Inflammatory macrophage treated with lipopolysaccharide for 1 hour (primary cell): ENCODE measurements at places on chromosomes 12 and 14.

DNA sequence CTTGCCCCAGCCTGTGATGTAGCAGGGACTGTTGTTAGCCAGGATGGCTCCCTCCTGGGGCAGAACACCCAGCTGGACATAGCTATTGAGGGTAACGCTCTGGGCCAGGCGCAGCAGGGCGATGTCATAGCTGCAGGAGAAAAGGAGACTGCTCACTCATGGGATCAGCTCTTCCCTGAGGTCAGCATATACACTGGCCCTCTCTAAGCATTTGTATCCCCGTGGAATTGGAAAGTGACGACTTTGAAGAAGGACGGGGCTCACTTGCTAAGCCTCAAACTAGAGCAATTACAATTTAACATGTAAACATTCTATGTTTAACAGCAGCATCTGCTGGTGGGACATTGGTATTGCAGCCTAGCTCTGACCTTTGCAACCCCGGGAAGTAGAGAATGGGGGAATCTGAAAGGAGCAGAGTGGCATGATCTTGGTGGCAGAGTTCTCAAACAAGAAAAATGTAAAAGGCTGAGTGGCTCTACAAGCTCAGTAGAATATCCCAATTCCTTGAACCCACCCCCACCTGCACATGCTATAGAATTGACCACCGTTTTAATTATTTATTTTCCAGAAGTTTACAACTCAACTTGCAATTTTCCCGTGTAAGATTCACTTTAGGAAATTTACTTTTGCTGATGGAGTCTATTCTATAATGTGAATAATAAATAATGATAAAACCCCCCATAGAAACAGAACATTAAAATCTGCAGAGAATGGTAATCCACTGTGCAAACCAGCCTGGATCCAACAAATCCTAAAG lies 5.0 kb downstream of the CELA1 start:
- peak; percentile 94 for DNase-seq

DNA sequence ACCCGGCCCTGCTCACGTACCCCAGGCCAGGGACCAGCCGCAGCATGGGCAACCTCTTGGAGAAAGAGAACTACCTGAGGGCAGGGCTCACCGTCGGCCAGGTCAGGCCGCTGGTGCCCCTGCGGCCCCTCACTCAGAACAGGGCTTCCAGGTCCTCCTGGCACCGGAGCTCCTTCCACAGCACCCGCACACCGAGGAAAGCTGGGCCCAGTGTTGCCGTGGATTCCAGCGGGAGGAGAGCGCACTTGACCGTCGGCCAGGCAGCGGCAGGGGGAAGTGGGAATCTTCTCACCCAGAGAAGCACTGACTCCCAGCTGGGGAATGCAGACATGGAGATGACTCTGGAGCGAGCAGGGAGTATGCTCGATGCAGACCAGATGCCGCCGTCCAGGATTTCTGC lies 7.9 kb upstream of the VAMP1 start:
- DNase-seq, result no peak

DNA sequence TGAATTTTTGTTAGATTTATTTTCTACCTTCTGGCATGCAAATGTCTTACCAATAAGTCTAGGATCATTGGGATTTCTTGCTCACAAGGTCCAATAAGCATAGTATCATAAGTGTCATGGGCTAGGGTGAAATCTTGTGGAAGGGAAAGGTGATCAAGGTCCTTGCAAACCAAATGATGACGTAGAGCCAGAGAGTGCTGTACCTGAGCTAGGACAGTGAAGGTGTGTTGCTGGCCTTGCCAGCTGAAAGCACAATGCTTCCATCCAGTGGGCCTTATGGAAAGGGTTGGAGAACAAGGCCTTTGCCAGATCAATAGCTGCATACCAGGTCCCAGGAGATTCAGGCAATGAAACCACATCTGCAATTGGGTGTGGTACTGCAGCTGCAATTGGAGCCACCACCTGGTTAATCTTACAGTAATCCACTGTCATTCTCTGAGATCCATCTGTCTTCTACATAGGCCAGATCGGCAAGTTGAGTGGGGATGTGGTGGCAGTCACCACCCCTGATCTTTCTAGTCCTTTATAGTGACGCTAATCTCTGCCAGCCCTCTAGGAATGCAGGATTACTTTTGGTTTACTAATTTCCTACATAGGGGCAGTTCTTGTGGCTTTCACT lies 208.9 kb upstream of the MYL2 start:
- no peak for DNase-seq

DNA sequence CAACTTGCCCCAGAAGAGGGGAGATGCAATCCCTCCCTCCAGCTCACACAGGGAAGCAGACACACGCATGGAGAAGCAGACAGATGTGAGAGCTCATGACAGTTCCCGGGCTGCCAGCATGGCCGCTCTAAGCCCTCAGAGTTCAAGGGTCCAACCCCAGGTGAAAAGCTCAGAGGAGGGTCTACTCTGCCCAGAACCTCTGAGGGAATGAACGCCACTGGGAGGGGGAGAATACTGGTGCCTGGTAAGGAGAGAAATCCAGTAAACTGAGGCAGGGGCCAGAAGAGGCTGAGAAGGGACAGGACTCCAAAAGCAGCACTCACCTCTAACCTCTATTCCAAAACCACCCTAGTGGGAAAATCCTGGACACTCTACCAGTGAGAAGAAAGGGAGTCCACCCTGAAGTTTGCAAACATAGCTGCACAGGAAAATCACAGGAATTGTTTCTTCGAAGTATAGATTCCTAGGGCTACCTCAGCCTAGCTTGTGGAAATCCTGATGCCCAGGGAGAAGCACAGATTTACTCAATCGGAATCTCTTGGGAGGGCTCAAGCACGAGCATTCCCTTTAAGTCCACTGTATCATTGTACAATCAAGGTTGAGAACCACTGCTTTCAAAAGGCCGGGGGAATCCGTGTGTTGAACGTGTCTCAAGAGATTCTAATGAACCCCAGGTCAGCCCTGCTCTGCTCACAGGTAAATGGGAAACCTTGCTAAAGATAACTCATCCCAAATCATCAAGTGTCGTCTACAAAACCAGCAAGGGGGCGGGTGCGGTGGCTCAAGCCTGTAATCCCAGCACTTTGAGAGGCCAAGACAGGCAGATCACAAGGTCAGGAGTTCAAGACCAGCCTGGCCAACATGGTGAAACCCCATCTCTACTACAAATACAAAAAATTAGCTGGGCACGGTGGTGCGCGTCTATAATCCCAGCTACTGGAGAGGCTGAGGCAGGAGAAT lies 34.3 kb upstream of the PLEKHG6 start:
- DNase-seq, result no peak

- no peak for DNase-seq
Measured at GRCh38 chr12:114750917-114751316, 66.9 kb upstream of the TBX3 start.

GRCh38 chr12:121550974-121551634 lies 29.7 kb downstream of the KDM2B start:
- no peak for DNase-seq

- DNase-seq, result no peak
Measured at GRCh38 chr12:97047361-97047760, 140.3 kb downstream of the NEDD1 start.

DNA sequence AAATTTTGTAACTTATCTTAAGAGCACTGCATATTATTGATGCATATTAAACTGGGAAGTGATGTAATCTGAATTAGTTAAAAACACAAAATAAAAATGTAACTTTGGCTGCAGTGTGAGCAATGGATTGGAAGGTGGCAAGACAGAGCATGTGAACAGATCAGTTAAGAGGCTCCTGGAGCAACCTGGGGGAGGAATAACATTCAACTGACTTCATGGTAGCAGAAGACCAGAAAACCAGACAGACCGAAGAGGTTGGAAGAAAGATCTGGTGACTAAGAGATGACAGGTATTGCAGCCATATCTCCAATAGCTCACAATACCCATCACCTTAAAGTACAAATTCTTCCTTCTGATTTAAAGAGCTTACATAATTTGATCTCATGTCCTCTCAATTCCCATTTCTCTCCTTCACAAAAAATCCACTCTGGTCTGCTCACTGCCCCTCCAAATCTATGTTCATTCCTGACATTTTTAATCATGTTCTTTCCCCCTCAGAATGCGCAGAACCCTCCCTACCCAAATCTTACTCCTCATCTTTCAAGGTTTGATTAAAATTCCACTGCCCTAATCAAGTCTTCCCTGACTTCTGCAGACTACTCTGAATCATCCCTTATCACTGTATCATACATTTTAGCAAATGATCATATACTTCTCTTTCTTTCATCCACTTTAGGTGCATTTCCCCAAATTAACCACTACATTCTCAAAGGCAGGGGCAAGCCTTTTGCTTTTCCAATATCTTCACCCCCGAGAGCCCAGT lies 51.5 kb downstream of the DUSP16 start:
- no peak for DNase-seq

DNA sequence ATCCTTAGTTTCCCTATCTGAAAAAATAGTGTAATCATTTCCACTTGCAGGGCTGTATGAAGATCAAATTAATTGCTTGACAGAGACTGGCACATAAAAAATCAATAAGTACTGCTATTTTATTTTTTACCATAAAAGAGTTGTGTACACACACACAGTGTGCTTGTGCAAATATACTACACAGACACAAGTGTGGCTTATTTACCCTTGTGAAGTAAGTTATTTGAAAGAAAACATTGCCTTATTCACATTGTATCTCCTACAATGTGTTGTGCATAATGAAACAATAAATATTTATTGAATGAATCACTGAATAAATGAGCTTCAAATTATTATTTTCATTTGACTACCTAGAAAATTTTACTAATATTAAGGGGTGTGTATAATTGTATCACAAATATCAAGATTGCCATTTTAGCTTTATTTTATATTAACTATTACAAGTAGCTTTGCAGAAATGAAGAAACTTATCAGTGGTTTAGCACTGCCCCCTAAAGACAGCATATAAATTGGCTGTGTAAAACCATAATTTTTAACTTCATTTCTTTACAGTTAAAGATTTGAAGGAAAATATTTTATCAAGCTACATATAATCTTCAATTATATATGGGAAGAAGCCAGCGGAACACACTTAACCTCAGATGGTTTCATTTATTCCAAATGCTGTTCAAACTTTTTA lies 11.3 kb downstream of the GARIN6 start:
- DNase-seq, result no peak

GRCh38 chr14:99673305-99674063 lies 10.6 kb upstream of the CYP46A1 start:
- no peak for DNase-seq

- DNase-seq, result no peak
Measured at GRCh38 chr12:111033281-111034082, 113.1 kb upstream of the MYL2 start.

GRCh38 chr14:58870961-58871360 lies 233.2 kb downstream of the DACT1 start:
- DNase-seq, result no peak

DNA sequence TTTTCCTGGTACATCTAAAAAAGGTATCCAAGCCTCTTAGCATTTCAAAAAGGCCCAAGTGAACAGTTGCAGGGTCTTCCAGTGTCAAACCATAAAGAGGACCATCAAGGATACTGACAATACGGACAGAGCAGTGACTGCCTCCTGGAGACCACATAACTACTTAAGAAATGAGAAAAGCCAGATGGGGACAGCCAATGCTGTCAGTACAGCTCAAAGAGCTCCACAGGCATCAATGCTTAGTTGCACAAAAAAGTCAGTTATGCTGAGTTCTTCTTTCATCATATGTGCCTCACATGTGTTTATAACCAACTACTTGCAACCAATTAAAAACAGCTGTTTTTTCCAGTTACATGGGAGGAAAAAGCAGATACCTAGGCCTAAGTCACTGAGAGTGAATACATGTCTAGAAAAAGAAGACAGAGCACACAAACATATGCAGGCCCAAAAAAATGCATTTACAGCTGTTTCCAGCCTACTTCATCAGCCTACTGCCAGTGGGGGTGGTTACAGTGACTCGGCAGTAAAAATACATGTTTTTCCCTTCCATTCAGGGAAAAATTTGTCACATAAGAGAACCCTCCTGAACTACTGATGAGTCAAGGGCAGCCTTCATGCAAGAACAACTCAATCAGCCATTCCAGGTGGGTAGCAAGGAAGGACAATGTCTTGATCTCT lies 84.0 kb downstream of the DCAF5 start:
- no peak for DNase-seq

GRCh38 chr12:2834581-2835491 lies at the start of gene NRIP2:
NRIP2 (minus strand) TSS chr12:2835035; CDS start chr12:2834983, 52 bp downstream.
- no peak for DNase-seq

- DNase-seq, result no peak
Measured at GRCh38 chr12:79156846-79157463, 292.4 kb downstream of the SYT1 start.

GRCh38 chr12:129779033-129779432 lies 124.8 kb downstream of the TMEM132D start:
- no peak for DNase-seq

GRCh38 chr14:95711476-95712176 lies 2.3 kb downstream of the TCL1A start:
- no peak for DNase-seq

GRCh38 chr12:49546481-49546880 lies 7.7 kb downstream of the KCNH3 start:
- DNase-seq, result no peak

GRCh38 chr14:78788467-78789360 lies 618.5 kb downstream of the NRXN3 start:
- DNase-seq, result no peak

- DNase-seq, result no peak
Measured at GRCh38 chr12:70854138-70854537, 66.4 kb downstream of the PTPRR start.

DNA sequence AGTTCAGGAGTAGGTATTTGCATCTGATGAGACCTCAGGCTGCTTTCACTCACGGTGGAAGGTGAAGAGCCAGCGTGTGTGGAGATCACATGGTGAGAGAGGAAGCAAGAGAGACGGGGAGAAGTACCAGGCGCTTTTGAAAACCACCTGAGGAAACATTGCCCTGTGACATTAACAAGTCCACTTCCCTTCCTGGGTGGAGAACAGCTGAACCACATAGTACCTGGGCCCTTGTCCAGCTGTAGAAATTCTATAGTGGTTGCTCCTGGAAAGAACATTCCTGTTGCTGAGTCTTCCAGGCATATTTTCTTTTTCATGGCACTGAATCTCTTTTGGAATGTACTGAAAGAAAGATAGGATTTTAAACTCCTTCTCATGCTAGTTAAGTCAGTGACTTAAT lies 87.3 kb upstream of the RIN3 start:
- no peak for DNase-seq

DNA sequence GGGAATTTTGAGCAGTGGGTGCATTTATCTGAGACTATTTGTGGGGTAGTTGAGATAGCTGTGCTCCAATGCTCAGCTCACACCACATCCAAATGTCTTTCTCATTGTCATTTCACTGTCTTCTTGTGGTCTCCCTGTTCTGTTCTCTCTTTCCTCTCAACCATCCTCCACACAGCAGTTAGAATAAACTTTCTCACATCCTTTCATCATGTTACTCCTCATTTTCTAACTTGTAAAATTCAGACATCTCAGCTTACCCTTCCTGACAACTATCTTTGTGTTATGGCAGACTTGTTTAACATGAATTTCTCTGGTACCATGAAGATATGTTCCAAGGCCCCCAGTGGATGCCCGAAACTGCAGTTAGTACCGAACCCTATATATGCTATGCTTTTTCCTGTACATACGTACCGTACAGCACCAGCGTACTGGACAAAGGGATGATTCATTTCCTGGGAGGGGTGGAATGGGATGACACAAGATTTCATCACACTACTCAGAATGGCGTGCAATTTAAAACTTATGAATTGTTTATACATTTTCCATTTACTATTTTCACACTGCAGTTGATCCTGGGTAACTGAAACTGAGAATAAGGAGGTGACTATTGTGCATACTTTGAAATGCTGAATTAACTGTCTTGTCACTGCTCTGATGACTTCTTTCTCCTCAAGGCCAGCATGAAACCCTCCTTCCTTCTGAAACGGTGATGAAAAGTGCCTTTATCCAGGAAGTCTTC lies 177.1 kb upstream of the SLC38A2 start:
- peak; percentile 49 for DNase-seq
